Tibial nerve (tissue), 4 donors: ENCODE measurements at places on chromosomes 16 and 17.

DNA sequence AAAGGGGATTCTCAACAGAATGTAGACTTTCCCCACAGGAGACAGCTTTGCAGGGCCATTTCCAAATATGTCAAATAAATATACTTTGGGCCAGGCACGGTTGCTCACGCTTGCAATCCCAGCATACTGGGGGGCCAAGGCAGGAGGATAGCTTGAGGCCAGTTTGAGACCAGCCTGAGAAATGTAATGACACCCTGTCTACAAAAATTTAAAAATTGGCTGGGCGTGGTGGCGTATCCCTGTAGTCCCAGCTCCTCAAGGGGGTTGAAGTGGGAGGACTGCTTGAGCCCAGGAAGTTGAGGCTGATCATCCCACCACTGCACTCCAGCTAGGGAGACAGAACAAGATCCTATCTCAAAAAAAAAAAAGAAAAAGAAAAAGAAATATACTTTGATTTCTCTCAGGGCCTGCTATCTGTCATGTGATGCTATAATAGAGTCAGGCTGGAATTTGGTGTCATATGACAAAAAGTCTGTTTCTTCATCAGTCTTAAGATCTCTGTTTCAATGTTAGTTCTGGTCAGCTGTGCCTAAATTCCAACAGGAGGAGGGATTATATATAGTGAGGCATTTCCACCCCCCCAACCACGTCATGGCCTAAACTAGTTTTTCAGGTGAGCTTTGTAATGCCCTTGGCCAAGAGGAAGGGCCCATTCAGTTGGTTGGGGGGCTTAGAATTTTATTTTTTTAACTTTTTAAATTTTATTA lies 4.3 kb upstream of the ZDHHC7 start:
- DNase-seq, result no peak

DNA sequence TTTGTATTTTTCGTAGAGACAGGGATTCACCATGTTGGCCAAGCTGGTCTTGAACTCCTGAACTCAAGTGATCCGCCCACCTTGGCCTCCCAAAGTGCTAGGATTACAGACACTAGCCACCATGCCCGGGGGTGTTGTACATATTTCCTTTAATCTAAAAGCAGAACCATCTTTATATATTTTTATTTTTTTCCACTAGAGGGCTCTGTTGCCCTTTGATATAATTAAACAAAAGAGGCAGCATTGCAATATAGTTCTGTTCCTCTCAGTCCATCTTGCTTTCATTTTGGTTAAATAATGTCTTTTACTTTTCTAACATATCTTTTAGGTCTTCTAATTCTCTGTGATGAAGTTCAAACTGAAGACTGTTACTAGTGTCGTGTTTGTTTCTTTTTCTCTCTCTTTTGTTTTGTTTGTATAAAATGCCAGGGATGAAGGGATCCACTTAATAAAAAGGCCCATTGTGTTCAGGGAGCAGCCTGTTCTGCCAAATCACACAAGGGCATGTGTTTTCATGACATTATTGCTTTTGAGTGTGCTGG lies 23.4 kb downstream of the WWOX start:
- DNase-seq, result no peak

GRCh38 chr16:78142788-78143187 lies 43.3 kb downstream of the WWOX start:
- no peak for DNase-seq

DNA sequence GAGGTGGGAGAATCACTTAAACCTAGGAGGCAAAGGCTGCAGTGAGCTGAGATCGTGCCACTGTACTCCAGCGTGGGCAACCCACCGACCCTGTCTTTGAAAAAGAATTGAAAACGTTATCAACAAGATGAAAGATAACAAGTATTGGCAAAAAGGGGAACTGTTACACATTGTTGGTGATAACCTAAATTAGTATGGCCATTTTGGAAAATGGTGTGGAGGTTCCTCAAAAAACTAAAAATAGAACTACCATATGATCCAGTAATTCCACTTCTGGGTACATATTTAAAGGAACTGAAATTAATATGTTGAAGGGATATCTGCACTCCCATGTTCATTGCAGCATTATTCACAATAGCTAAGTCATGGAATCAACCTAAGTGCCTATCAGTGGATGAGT lies 61.0 kb downstream of the ABHD15 start:
- DNase-seq, result no peak

DNA sequence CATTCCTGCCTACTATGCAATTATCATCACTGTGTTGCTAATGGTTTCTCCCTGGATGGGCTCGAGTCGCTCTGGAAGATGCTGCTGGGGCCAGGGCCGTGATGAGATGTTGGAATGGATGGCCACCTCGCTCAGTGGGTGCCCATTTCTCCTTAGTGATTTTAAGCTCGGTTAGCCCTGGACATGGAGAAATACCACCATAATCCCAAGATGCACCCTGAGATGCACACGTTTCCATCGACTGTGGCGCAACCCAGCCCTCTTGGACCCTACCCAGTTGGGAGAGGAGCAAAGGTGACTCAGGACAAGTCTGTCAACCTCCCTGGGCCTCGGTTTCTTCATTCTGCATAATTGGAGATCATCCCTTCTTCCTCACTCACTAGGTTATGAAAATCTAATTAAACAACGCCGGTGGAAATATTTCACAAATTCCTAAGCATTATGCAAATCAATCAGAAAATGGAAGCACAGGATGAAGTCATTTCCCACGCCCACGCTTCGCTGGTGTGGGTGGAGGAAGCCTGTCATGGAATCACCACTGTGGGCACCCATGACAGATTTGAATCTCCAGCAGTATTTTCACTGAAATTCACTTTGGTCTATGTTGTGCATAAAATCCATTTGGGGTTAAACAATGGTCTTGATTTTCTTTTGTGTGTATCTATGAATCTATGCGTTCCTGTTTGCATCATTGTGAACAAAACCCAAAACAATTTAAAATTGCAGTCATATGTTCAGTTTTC lies 195.2 kb downstream of the AXIN2 start:
- no peak for DNase-seq

- no peak for DNase-seq
Observed at GRCh38 chr17:45171338-45172231, 9.9 kb downstream of the HEXIM2 start.

DNA sequence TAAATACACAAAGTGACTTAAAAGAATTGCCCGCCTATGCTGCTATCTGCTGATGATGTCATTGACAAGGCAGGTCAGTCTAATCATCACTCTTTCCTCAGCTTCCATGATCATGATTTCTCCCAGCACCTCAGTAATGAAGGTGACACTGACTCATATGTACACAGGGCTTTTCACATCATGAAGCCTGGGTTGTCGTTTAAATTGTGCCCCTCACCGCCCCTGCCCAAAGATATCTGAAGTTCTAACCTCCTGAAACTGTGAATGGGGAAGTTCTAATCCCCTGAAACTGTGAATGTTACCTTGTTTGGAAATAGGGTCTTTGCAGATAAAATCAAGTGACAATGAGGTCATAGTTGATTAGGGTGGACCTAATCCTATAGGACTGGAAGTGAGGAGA lies 17.4 kb upstream of the GPRC5C start:
- DNase-seq, result no peak

GRCh38 chr17:81983639-81984373 lies 6.4 kb downstream of the ASPSCR1 start:
- no peak for DNase-seq

- DNase-seq, result no peak
Observed at GRCh38 chr16:70294385-70295025, 4.5 kb upstream of the DDX19B start.

GRCh38 chr17:1559047-1560043 lies 3.2 kb downstream of the PITPNA start:
- no peak for DNase-seq

DNA sequence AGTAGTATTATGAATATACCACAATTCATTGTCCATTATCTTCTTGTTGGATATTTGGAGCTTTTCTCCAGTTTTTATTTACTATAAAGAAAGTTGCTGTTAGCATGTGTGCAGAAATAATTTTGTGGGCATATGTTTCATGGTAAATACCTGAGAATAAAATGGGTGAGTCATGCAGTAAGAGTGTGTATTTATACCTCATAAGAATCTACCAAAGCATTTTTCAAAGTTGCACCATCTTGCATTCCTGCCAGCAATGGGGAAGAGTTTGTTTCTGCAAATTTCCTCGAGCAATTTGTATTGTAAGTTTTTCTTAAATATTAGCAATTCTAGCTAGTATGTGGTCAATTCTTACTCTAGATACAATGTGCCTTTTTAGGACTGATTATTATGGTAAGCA lies 7.9 kb upstream of the MON1B start:
- no peak for DNase-seq

DNA sequence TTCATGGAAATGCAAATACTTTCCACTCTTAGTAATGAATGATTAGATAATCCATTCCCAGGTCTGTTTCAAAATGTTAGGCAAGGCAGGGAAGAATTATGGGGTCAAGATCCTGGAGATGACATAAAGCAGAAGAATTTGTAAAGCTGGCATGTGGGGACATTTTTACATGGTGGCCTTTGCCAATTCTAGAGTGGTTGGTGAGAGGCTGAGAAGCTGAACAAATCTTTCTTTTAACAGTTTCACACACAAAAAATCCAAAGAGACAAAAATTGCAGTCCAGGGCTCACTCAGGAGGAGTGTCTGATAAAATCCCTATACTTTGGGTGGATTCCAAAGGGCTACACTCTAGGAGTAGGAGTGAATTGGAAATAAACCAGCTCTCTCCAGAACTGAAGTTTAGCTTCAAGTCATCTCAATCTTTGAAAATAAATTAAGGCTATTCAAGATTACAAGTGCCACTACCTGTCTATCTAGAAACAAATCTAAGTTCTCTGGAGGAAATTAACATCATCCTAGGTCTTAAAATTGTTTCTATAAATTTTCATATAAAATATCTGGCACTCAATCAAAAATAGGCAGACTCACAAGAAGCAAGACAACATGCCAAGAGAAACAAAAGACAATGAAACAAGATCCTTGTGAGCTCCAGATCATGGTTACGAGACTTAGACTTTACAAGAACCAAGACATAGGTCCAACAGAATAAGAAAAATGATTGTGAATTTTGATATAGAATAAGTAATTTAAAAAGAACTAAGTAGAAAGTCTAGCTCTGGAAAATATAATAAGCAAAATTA lies 113.0 kb upstream of the AXIN2 start:
- DNase-seq, result no peak
